ENCODE measurements at places on chromosomes 7 and 10. TPM values are rescaled to one million over a fixed set of nuclear protein-coding genes. Genes with fewer than 3 reads are reported as not detected.

- no peak for DNase-seq
Measured at GRCh38 chr10:86290933-86291615, 75.5 kb downstream of the GRID1 start.

GRCh38 chr7:2299131-2299829 is 15.0 kb downstream of the SNX8 start:
- DNase-seq = no peak

ABCB4 gene
- polyA plus RNA-seq = 0.75 TPM

LBX1 gene
- polyA plus RNA-seq = not detected

DNA sequence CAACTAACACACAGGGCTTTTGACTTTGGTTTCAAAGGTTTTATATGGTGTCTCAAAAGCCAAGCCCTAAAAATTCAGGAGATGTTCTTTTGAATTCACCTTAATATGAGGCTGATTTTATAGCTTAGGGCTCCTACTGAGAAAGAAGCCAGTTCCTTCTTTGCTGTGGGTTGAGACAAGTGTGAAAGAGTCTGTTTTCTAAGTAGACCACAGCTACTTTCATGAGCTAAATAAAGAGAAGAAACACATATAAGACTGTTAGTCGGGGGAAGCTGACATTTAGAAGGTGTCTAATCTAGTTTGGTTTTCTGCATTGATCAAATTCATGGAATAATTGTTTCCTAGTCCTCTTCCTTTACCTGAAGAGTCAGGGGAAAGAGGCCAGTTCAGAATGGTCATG is 332.1 kb upstream of the CELF2 start:
- DNase-seq = no peak

MPLKIP gene
- polyA plus RNA-seq = 17.7 TPM

DNA sequence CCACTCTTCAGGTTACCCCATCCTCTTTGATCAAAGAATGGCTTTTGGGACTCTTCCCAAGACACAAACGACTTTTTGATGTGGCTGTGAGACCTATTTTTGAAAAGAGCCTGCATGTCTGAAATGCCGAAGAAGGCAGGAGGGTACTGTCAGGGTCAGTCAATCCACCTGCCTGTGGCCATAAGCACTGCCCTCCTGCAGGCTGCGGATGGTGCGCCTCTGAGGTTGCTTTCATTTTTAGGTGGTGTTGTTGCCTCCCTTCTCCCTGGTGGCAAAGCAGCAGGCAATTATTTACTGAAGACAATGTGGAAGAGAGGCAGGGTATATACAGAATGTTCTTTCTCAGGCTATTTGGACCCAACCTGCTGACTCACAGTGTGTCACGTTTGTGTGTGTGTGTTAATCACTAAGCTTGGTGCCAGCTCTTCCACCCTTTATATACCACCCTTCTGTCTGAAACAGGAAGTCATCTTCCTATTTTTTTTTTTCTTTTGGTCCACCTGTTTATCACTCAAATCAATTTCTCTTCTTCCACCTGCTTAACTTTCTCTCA is 1421.2 kb upstream of the CELF2 start:
- DNase-seq = no peak

- no peak for DNase-seq
Measured at GRCh38 chr7:128799451-128799850, 7.7 kb downstream of the CCDC136 start.

GRCh38 chr10:22803261-22803885 is 89.0 kb upstream of the PIP4K2A start:
- DNase-seq = no peak

GRCh38 chr10:62842983-62843382 is 26.8 kb upstream of the EGR2 start:
- no peak for DNase-seq

- no peak for DNase-seq
Measured at GRCh38 chr7:187227-187927, 5.0 kb upstream of the FAM20C start.

DNA sequence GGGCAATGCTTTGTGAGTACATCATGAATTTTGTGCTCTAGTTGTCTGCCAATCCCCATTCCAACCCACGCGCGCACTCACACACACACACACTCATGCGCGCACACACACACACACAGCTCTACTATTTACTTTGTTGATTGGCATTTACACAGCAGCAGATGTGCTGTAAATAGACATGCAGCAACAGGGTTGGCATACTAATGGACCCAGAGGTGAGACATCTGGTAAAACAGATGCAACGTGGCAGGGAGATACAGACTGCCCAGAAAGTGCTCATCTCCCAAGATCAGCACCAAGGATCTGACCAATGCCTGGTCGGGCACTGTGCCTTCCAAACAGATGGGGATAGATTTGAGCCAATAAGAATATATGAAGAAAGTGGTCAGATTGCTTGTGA is 873.0 kb downstream of the SORCS3 start:
- DNase-seq = no peak

DNA sequence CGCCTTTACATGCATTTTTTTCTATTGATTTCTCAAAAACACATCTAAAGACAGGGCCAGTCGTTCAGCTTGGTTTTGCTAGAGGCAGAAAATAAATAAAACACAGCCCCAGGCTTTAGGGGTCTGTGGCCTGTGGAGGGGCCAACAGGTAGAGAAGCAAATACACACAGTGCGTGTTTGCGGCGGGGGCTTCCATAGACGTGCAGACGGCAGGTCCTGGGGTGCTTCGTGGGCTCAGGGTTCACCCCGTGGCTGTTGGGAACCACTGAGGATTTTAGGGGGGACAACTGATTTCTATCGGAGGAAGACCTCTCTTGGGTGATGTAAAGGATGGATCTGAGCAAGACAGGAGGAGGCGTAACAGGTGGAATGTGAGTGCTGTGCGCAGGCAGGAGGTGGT is 445.7 kb upstream of the FOXK1 start:
- no peak for DNase-seq

DNA sequence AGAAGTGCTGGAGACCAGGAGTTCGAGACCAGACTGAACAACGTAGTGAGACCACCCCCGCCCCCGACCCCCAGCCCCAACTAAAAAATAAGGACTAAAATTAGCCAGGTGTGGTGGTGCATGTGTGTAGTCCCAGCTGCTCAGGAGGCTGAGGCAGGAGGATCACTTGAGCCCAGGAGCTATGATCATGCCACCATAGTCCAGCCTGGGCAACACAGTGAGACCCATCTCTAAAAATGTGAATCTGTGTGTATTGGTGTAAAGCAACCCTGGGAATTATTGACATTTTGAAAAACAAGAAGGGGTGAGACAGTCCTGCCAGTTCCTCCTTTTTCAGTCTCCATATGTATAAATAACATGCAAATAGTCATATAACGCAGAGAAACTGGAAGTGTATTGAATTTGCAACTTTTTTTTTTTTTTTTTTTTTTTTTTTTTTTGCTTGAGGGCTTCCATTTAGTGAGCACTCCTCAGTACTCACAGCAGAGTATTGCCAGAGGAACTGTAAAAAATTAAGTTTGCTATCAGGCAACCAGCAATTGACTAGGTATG is 3.4 kb upstream of the ITGB1 start:
- no peak for DNase-seq

DNA sequence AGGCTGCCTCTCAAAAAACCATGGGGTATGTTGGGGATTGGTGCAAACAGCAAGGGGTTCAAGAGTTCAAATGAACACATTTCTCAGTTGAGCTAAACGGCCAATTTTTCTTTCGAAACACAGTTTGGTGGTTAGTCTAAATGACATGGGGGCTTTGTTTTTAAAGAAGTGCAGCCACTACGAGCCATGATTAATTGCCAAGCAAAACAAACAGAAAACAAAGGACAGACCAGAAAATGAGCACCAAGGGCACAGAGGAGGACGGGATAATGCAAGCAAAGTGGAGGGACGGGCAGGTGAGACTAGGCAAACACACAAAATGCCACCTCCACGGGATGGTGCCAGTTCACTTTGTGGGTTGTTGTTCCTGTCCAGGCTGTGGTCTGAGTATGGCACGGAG is 64.5 kb upstream of the PDLIM1 start:
- DNase-seq = no peak

CAMK2B gene
- polyA plus RNA-seq = 0.22 TPM

DNA sequence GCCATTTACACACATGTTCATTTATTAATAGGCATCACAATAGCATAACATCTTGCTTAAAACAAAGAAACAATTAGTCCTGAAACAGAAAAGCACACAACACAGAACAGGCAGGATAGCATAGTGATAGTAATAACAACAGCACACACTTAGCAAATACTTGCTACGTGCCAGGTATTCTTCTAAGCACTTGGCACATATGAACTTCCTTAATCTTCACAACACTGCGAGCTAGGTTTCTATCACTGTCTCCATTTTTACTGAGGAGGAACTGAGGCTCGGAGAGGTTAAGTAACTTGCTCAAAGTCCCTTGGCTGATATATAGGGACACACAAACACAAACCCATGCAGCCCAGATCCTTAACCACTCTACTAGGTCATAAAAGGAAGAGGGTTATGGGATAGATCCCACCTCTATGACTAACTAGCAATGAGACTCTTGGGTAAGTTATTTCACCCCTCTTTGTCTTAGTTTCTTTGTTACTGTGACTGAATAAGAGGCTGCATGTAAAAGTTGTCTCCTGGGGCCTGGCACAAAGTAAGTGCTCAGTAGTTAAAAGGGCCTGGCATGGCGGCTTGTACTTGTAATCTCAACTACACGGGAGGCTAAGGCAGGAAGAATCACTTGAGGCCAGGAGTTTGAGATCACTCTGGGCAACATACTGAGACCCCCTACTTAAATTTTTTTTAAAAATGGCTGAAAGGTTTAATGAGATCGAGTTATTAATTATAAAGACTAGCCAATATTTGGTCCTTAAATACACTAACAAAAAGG is 181.0 kb upstream of the RHOBTB1 start:
- DNase-seq = no peak

DNA sequence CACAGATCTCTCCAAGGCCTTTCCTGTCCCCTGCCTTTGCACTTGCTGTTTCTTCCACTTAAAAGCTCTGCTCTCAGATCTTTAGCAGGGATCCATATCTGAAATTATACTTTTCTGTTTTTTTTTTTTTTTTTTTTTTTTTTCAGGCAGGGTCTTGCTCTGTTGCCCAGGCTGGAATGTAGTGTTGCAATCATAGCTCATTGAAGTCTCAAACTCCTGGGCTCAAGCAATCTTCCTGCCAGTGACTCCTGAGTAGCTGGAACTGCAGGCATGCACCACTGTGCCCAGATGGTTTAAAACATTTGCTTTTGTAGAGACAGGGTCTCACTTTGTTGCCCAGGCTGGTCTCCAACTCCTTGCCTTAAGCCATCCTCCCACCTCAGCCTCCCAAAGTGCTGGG is 5.0 kb upstream of the TSPAN15 start:
- no peak for DNase-seq

AKR1D1 gene
- polyA plus RNA-seq = not detected

- DNase-seq = peak; percentile 50
Measured at GRCh38 chr7:66013938-66014337, 31.9 kb upstream of the GUSB start.

GRCh38 chr10:45515630-45516029 is 141.6 kb downstream of the ALOX5 start:
- no peak for DNase-seq

DNA sequence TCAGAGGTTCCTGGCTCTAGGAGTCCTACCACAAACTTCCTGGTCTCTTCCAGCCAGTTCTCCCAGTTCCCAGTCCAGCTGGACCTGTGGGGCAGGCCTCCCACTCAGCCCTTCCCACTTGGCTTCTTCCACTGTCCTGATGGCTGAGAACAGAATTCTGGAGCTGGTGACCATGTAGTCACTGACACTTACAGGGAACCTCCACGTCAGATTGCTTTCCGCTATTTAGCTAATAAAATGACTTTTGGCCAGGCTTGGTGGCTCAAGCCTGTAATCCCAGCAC is 63.5 kb upstream of the ZRANB1 start:
- no peak for DNase-seq

GRCh38 chr10:79372871-79373270 is 25.6 kb downstream of the PPIF start:
- DNase-seq = no peak

UPK3B gene
- polyA plus RNA-seq = 0.78 TPM

DNA sequence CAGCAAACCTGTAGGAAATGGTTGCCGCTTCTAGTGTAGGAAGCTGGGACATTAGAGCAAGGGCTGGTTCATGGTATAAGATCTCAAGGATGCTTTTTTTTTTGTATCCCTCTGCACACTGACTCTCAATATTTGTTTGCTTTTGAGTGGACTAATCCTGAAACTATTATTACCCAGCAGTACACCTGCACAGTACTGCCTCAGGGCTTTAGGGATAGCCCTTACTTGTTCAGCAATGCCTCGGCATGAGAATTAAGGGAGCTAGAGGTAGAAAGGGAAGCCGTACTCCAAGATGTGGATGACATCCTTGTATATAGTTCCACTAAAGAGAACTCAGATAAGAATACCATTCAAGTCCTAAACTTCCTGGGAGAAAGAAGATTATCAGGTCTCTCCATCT is 70.5 kb downstream of the COPG2 start:
- DNase-seq = no peak

DNA sequence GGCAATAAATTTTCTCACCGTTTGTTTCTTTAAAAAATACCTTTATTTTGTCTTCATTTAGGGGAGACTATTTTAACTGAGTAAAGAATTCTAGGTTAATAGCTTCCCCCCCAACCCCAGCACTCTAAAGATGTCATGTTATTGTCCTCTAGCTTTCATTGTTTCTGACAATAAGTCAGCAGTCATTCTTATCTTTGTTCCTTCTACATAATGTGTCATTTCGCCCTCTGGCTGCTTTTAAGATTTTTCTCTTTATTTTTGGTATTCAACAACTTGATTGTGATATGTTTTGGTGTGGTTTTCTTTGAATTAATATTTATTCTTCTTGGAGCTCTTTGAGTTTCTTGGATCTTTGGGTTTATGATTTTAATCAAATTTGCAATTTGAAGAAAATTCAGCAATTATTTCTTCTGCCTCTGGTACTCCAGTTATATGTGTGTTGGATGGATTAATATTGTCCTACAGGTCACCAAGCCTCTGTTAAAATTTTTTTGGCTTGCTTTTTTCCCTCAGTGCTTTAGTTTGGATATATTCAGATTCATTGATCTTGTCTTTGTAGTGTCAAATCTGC is 64.6 kb upstream of the ELN start:
- DNase-seq = no peak

FAM13C gene
- polyA plus RNA-seq = 19.5 TPM

GRCh38 chr7:11667810-11668185 is 164.2 kb downstream of the THSD7A start:
- no peak for DNase-seq

SCART1 gene
- polyA plus RNA-seq = 0.71 TPM

- DNase-seq = no peak
Measured at GRCh38 chr10:60753152-60753551, 25.1 kb upstream of the CDK1 start.

DNA sequence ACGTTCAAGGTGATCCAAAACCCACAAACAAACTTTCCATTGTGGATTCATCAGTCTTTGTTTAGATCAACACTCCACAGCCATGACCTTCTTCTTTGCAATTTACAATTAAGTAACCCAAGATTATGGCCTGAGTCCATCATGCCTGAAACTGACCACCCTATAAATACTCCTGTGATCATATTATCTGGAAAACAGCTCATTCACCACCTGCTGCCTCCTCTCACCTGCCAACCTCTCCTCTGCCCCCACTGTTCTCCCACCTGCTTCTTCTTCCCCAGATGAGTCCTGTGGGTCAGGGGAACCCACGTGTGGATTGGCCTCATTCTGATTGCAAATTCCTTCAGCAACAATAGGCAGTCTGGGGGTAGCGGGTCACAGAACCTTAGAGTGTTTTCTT is 81.4 kb downstream of the ABLIM1 start:
- DNase-seq = no peak

ZWINT gene
- 2.9 TPM for polyA plus RNA-seq
